ENCODE measurements at places on chromosomes 5 and 9. TPM values are rescaled to one million over a fixed set of nuclear protein-coding genes. Genes with fewer than 3 reads are reported as not detected.

CNTNAP3B gene
- total RNA-seq, result 14.0 TPM

ADRA1B gene
- 0.51 TPM for total RNA-seq

ANKRD33B gene
- total RNA-seq, result 8.1 TPM

CFAP90 gene
- total RNA-seq, result not detected

AFF4 gene
- total RNA-seq, result 77.5 TPM

TRIM36 gene
- total RNA-seq, result 1.8 TPM

JMY gene
- 26.3 TPM for total RNA-seq

EPB41L4B gene
- 5.8 TPM for total RNA-seq

FBN2 gene
- 215 TPM for total RNA-seq

TLE4 gene
- total RNA-seq, result 27.8 TPM

SV2C gene
- 0.31 TPM for total RNA-seq

FAXDC2 gene
- total RNA-seq, result 18.9 TPM

EFNA5 gene
- 11.1 TPM for total RNA-seq

ABO gene
- 1.4 TPM for total RNA-seq

RLN2 gene
- total RNA-seq, result not detected

NTNG2 gene
- total RNA-seq, result 1.3 TPM

TNC gene
- total RNA-seq, result 266 TPM

MARCOL gene
- total RNA-seq, result not detected

MLANA gene
- total RNA-seq, result not detected

ZMAT2 gene
- 27.5 TPM for total RNA-seq

QRFP gene
- not detected for total RNA-seq

LSM11 gene
- total RNA-seq, result 7.5 TPM

GABRA6 gene
- not detected for total RNA-seq

C1QTNF2 gene
- 27.8 TPM for total RNA-seq

ORM2 gene
- not detected for total RNA-seq

PDE6A gene
- 0.31 TPM for total RNA-seq

RELL2 gene
- 0.82 TPM for total RNA-seq

PCA3 gene
- 0.62 TPM for total RNA-seq

PCDHGC4 gene
- total RNA-seq, result 7.9 TPM

GABBR2 gene
- 0.41 TPM for total RNA-seq

PDE8B gene
- total RNA-seq, result 8.9 TPM

All from tongue (tissue), 3 donors.